ENCODE measurements at places on chromosomes 1 and 21. TPM values are rescaled to one million over a fixed set of nuclear protein-coding genes. Genes with fewer than 3 reads are reported as not detected.

- no peak for DNase-seq
Measured at GRCh38 chr1:61626816-61627215, 98.1 kb downstream of the TM2D1 start.

- no peak for DNase-seq
Measured at GRCh38 chr21:25298512-25299491, 308.5 kb downstream of the MRPL39 start.

DNA sequence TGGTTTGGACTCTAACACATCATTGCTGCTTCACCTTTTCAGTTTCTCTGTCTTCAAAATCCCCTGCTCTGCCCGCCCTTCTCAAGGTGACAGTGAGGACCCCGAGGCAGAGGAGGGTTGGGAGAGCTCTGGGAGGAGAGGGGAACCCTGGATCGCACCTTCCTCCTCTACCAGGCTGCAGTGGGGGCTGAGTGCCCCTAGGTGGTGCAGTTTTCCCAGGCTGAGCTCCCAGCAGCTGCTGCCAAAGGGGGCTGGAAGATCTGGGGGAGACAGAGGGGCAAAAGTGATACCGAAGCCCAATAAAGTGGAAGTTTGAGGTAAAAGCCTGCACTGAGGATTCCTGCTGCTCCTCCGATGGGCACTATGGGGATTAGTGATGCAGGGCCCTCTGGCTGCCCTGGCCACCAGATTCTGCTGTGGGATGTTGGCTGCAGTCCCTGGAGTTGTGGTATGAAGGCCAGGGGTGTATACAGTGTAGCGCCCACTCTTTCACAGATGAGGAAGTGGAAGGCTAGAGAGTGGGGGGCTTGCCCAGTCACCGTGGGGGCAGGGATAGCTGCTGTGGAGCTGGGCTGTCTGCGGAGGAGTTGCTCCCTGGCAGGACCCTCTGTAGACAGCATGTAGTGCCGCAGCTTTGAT lies 40.7 kb upstream of the SCMH1 start:
- DNase-seq: no peak

SPRR1A gene
- not detected for total RNA-seq

PIK3CD gene
- total RNA-seq: 5.4 TPM

- no peak for DNase-seq
Measured at GRCh38 chr1:7827126-7827955, 25.5 kb downstream of the UTS2 start.

GRCh38 chr1:151246786-151247185 lies 7.7 kb upstream of the PSMD4 start:
- DNase-seq: no peak

GRCh38 chr1:44221769-44222168 lies 8.5 kb downstream of the DMAP1 start:
- DNase-seq: peak; percentile 86

AIRE gene
- total RNA-seq: 0.12 TPM

DNA sequence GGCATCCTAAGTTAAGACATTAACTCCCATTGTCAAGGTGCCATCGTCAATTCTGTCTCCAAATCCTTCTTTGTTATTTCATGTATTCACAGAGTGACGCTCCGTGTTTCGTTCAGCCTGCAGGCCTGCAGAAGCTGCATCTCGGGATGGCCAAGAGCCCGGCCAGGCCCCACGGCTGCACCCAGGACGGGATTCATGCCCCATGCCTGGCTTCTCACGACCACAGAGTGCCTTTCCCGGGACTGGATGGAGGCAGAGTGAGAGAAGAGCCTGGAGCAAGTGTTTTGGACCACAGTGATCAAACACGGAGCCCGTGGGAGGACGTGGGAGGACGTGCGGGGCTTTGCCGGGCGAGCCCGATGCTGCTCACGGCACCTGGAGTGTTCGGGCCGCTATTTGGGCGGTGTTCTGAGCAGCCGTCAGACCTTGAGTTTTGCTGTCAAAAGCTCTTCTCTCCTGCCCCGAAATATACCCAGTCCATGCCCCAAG lies 56.8 kb downstream of the COL6A1 start:
- DNase-seq: no peak

FOXO6 gene
- 1.4 TPM for total RNA-seq

GLRX2 gene
- total RNA-seq: 7.3 TPM

- no peak for DNase-seq
Measured at GRCh38 chr1:236507022-236507700, 16.6 kb upstream of the LGALS8 start.

ZC3H11A gene
- 97.8 TPM for total RNA-seq

DNA sequence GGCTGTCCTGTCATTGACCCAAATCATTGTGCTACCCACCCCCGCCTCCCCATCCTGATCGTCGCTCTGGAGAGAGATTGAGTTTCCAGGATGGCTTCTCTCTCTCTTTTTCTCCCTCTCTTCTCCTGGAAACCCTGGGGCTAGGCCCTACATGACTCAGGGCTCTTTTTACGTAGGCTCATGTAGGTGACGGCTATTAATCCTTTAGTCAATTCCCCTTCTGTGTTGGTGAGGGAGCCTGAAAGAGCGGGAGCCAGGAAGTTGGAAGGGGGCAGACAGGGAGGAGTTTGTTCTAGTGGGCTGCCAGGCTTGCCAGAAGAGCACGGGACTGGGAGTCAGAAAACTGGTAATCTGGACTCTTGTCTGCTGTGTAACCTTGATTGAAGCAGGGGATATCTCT lies 9.7 kb downstream of the ATP2B4 start:
- DNase-seq: no peak

DNA sequence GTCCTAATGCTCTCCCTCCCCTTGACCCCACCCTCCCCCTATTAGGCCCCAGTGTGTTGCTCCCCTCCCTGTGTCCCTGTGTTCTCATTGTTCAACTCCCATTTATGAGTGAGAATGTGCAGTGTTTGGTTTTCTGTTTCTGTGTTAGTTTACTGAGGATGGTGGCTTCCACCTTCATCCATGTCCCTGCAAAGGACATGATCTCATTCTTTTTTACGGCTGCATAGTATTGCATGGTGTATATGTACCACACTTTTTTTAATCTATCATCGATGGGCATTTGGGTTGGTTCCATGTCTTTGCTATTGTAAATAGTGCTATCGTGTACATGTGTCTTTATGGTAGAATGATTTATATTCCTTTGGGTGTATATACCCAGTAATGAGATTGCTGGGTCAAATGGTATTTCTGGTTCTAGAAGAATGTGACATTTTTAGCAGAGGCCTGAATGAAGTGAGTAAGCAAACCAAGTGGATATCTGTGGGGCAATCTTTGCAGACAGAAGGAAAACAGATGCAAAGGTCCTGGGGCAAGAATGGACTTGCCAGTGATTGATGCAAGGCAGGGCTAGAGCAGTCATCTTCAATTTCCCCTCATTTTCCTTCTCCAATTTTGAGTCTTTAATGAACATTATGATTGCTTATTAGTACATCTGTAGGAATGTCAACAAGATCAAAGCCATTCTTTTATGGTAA lies 50.2 kb downstream of the UBE4B start:
- DNase-seq: no peak

- no peak for DNase-seq
Measured at GRCh38 chr1:59298710-59299346, 1.9 kb downstream of the FGGY start.

GRCh38 chr21:41199123-41199522 lies 31.2 kb downstream of the BACE2 start:
- no peak for DNase-seq

HNRNPU gene
- total RNA-seq: 183 TPM

DNA sequence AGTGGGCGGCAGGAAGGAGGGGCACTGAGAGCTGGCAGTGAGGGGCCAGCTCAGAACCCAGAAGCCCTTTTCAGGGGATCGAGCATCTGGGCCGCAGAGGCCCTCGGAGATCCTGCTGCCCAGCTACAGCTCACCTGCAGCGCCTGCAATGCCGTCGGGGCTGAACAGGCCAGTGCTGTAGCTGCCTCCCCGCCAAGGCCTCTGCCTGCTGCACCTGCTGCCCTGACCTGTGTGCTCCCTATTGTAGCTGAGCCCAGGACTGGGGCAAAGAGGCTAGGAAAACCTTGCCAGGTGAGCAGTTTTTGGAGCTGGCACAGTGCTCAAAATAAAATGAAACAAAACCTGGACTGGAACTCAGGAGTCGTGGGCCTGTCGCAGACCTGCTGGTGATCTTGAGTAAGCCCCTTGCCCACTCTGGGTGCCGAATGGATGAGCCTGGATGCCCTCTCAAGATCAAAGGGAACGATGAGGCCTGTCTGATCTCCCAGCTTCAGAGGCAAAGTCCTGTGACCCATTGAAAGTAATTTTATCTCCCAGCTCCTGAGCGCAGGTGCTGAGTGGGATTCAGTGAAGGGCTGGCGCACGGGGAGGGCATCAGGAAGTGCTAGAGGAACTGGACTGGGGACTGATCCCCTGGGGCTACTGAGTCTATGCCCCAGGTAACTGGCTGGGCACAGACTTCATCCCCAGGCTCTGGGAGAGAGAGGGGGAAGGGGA lies 154.6 kb downstream of the FOXD2 start:
- DNase-seq: peak; percentile 53

GRCh38 chr21:37751268-37751975 lies 164.8 kb downstream of the KCNJ6 start:
- DNase-seq: no peak

DNA sequence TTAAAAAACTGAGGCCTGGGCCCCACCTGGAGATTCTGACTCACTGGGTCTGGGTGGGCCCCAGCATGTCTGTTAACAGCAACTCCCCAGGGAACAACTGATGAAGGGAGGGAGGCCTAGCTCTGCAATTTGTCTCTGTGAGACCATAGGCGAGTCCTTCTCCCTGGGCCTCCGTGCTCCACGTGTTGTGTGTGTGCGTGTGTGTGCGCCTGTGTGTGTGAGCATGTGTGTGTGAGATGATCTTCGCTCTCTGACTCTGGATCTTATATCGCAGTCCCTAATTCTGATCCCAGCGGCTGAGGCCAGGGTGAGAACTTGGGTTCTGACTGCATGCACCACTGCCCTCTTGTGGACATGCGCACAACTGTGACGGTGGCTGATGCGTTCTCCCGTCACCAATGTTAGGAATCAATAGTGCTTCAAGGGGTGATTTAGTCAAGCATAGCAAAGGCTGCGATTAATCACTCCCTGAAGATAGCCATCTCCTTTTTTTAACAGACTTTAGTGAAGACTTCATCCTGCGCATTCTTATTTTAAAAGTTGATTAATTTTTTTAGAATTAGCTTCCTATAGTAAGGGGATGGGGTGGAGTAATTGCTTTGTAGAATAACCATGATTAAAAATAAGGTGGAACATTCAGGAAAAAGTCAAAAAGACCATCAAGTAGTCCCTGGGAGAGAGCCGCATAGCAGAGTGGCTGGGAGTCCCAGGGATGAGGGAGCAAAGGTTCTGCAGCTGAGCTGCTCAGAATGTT lies 62.4 kb upstream of the USP24 start:
- peak; percentile 76 for DNase-seq

DNA sequence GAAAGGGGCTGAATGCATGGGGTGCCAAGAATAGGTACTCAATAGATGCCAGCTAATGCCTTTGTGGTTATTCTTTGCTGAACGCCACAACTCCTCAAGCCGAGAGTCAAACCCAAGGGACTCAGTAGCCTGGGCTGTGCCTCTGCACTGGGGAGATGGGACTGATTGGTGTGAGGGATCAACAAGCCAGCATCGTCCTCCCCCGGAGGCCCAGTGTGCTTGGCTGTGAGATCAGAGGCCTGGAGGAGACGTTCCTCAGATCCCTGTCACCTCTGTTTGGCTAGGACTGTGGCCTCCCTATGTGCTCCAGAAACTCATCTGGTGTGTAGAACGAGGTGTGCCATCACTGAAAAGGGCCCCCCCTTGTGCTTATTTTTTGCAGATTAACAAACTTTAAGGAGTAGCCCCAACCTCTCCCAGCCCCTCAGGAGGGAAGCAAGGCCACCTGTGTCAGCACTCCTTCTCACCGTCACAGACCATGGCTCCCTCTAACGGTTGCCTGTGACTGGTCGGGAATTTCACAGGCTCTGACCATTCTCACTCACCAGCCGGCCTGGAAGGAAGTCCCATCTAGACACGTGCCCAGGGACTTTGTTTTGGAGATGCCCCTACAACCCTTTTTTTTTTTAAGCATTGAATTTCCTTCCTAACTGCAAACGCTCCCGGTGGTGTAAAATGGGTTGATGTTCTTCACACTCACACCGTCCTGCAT lies 194.0 kb upstream of the VAMP3 start:
- no peak for DNase-seq

CLK2 gene
- 40.1 TPM for total RNA-seq

TEKT2 gene
- not detected for total RNA-seq

- no peak for DNase-seq
Measured at GRCh38 chr1:5342172-5342571, 650.1 kb downstream of the NPHP4 start.

PRDM15 gene
- total RNA-seq: 26.9 TPM

- no peak for DNase-seq
Measured at GRCh38 chr21:44919111-44919912, 1.4 kb downstream of the ITGB2 start.

DNA sequence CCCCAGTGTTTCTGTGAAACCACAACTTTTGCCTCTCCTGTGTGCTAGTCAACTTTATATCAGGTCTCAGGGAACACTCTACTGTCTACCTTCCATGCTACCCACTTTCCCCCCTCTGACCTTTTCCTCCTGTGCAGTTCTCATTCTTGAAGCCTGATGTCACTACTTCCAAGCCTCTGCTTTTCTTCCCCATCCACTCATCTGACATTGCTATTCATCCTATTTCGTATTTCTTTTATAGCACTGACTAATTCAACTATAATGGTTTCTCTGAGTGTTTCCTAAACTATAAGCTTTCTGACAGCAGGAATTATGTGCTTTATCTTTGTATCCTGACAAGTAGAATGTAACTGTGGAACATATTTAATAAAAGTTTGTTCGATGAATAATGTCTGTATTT lies 18.2 kb upstream of the DPH5 start:
- no peak for DNase-seq

Data from lower leg skin (tissue), 4 donors.